Skin of body (tissue), 3 donors: ENCODE measurements at places on chromosomes 4 and X. TPM values are rescaled to one million over a fixed set of nuclear protein-coding genes. Genes with fewer than 3 reads are reported as not detected.
A peak's percentile ranks its signal among the peaks of the same experiment; 100 is the strongest.

- DNase-seq = no peak
Measured at GRCh38 chr4:73197220-73197619, 61.4 kb downstream of the ANKRD17 start.

- no peak for DNase-seq
Measured at GRCh38 chrX:20500171-20500865, 233.6 kb upstream of the RPS6KA3 start.

- DNase-seq = no peak
Measured at GRCh38 chrX:39936886-39937770, 160.6 kb downstream of the BCOR start.

GRCh38 chr4:5893004-5893580 lies at the start of gene CRMP1:
CRMP1 (minus strand) TSS chr4:5893086; CDS start chr4:5892969, 117 bp downstream.
- DNase-seq = no peak

DNA sequence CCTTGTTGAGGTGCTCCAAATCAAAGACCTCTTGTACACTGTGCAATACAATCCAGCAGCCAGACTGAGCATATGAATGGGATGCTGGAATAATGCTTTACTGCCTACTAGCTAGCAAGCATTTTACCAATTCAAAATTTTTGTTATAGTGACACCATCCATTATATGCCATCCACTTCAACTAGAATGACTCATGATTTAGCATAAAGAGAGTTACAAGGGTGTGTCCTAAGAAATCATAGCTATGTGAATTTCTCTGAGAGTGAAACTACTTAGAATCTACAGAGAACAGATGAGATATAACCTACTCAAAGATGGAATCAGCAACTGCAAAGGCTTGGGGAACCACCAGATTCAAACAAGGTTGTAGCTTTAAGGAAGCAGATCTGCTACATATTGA lies 221.9 kb downstream of the LHFPL1 start:
- DNase-seq = no peak

- peak; percentile 41 for DNase-seq
Measured at GRCh38 chr4:25098964-25099891, 61.0 kb downstream of the SEPSECS start.

DNA sequence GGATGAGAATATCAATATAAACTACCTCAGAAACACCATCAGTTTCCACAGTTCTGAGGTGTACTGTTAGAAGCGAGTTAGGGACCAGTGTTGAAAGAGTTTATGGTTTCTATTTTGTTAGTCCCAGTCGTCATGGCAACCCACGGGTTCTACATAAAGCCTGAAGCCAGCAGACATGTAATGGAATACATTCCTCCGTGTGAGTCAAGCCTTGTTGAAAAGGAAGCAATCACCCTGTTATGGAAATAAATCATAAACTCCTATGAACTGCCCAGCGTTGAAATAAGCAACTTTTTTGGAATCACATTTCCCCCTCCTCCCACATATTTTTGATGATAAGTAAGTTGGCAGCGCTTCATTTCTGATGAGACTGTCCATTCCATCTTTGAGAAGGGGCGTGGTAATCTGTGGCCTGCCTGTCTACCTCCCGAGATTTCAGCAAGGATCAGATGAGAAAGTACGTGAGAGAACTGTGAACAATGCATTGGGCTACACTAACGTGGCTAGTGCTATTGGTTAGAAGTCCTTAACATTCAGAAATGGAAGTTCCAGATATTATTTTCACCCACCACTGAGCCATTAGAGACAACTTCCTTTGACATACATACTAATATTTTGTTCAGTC lies 40.4 kb upstream of the PDHA1 start:
- peak; percentile 84 for DNase-seq

PCDH19 gene
- total RNA-seq = 3.5 TPM

RHOXF1 gene
- total RNA-seq = not detected

CFAP47 gene
- total RNA-seq = 0.10 TPM

ATP6AP1 gene
- total RNA-seq = 30.3 TPM

POLN gene
- total RNA-seq = 4.2 TPM

SNCA gene
- total RNA-seq = 109 TPM
